Epithelial cell of proximal tubule (primary cell): ENCODE measurements at places on chromosomes 6 and 20. TPM values are rescaled to one million over a fixed set of nuclear protein-coding genes. Genes with fewer than 3 reads are reported as not detected.

Gene NKX2-2
- total RNA-seq, result not detected in 2 replicates

Gene KCNK5
- 1.6 and 2.8 TPM in 2 replicates for total RNA-seq

Gene MEI4
- 0.06 TPM in 1 of 2 replicates, not detected in the other for total RNA-seq

Gene KIF16B
- total RNA-seq, result 5.6 and 14.2 TPM in 2 replicates

Gene CAGE1
- 0.22 TPM in 1 of 2 replicates, not detected in the other for total RNA-seq

Gene DNAH8
- total RNA-seq, result not detected in 2 replicates

Gene ULBP1
- total RNA-seq, result 0.23 and 0.94 TPM in 2 replicates

Gene PPP2R5D
- 66.4 and 94.2 TPM in 2 replicates for total RNA-seq

Gene SLC2A10
- total RNA-seq, result 4.6 and 12.5 TPM in 2 replicates

Gene IRAK1BP1
- 2.8 and 3.6 TPM in 2 replicates for total RNA-seq

Gene HLA-G
- 0.46 and 0.94 TPM in 2 replicates for total RNA-seq

Gene RAMACL
- 0.07 and 0.12 TPM in 2 replicates for total RNA-seq

Gene TUBB2B
- 213 and 219 TPM in 2 replicates for total RNA-seq

Gene TBXT
- total RNA-seq, result not detected in 2 replicates

Gene PNPLA1
- not detected in 2 replicates for total RNA-seq

Gene KCNK17
- total RNA-seq, result not detected in 2 replicates

Gene CD83
- total RNA-seq, result 3.7 and 7.1 TPM in 2 replicates

Gene DDX43
- total RNA-seq, result 1.8 and 2.2 TPM in 2 replicates

Gene UST
- total RNA-seq, result 1.1 TPM in 2 replicates

Gene SMIM28
- total RNA-seq, result not detected in 2 replicates

Gene CRISP3
- not detected in 2 replicates for total RNA-seq

Gene CALHM6
- 0.35 and 4.8 TPM in 2 replicates for total RNA-seq

Gene IBTK
- total RNA-seq, result 24.7 and 28.4 TPM in 2 replicates

Gene FOXC1
- total RNA-seq, result 18.6 and 27.7 TPM in 2 replicates

Gene HRH3
- not detected in 2 replicates for total RNA-seq

Gene KCNK15
- total RNA-seq, result 0.22 TPM in 1 of 2 replicates, not detected in the other

Gene COL9A1
- not detected in 2 replicates for total RNA-seq

Gene TOP1
- total RNA-seq, result 16.2 and 20.9 TPM in 2 replicates

Gene HLA-DMB
- 3.5 and 4.2 TPM in 2 replicates for total RNA-seq

Gene HSF2
- total RNA-seq, result 17.1 and 20.5 TPM in 2 replicates

Gene PRPH2
- total RNA-seq, result 0.07 and 1.6 TPM in 2 replicates

Gene SLC32A1
- total RNA-seq, result not detected in 2 replicates

Gene PLEKHG1
- total RNA-seq, result 3.8 and 12.1 TPM in 2 replicates

Gene CTAGE9
- not detected in 2 replicates for total RNA-seq

Gene MPIG6B
- not detected in 2 replicates for total RNA-seq

Gene TPD52L1
- total RNA-seq, result 54.3 and 67.3 TPM in 2 replicates

Gene HLA-DQA1
- not detected in 2 replicates for total RNA-seq

Gene KIFC1
- total RNA-seq, result 117 and 126 TPM in 2 replicates

Gene IER3
- total RNA-seq, result 336 and 354 TPM in 2 replicates

Gene IMPG1
- total RNA-seq, result not detected in 2 replicates

Gene OVOL2
- 0.23 and 1.6 TPM in 2 replicates for total RNA-seq

Gene FAM83B
- 18.1 and 19.8 TPM in 2 replicates for total RNA-seq

Gene SMLR1
- not detected in 2 replicates for total RNA-seq
